Myocyte (in vitro differentiated cells): ENCODE measurements at places on chromosomes 5 and 9.
A peak's percentile ranks its signal among the peaks of the same experiment; 100 is the strongest.

DNA sequence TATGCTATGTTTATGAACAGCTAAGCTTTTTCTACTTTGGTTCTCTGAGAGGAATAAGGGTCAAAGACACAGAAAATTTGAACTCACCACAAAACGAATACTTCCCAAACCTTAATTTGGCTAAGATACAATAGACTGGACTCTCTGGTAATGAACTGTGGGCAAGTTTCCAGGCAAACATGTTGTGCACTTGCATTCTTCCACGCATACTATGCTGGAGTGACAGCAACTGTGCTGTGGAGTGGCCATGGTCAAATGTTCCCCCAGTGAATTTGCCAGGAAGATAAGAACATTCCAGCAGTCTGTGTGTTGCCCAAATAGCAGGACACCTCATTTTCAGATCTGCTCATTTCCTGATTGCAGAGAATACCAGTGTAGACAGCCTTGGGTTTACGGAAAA, 275.3 kb upstream of the IL12B start:
- DNase-seq: peak; percentile 70

DNA sequence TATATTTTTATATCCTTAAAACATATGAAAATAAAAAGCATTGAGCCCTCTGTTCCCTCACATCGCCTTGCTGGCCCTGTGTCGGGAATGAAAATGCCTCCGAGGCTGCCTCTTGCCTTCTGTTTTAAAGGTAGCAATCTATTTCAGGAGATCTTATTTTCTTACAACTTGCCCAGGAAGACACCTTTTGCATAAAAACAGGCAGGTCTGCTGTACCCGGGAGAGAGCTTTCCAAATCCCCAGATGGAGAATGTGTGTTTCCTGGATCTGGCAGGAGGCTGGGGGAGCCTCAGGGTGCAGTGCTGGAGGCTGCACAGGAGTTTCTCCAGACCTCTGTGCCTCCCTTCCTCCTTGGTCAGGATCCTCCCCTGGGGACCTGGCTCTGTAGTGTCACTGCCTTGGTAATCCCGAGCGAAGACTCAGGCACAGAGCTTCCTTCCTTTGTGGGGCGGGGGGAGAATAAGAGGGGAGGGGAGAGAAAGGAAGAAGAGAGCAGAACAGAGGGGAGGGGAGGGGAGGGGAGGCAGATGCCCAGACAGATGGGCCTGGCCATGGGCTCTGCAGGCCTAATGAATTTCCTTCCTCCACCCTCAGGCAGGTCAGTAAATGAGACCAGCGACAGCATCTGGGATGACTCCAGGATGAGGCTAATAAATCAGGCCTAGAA, 104.0 kb upstream of the BOD1 start:
- DNase-seq: no peak

- DNase-seq: no peak
Measured at GRCh38 chr9:119033596-119033995, 335.6 kb downstream of the BRINP1 start.

DNA sequence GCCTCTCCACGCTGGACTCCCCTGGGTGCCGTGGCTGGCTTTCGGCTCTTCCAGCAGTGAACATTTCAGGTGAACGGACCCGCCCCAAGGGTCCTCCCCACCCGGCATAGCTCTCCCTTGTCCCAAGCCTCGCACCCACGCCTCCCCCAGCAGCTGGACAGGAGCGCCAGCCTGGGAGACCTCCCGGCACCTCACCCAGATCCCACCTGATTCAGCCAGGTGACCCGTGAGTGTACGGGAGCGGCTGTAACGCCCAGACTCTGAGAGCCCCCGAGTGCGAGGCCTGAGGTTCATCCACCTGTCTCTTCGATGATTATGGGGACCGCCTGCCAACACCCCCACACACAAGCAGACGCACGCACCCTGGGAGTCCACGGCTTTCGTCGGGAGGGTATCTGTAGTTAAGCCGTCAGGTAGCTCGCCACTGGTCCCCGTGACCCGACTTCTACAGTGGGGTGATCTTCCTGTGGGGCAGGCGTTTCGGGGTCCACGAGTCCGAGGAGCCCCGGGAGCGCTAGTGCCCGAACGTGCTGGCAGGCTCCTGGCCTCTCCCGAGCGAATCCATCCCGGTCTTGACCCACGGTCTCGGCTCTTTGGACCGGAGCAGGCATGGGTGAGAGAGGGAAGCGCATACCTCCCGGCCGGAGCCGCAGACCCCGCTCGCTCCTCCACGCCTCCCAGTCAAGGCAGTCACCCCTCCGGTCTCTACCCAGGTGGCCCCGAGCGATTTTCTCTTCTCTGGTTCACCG, 14.9 kb downstream of the TRIM7 start:
- no peak for DNase-seq
